ENCODE measurements at places on chromosomes 2 and 18.

- no peak for DNase-seq
These were observed 38.7 kb upstream of the HAAO start for GRCh38 chr2:42830922-42831574.

- no peak for DNase-seq
These were observed 99.6 kb downstream of the PTGR3 start for GRCh38 chr18:75109319-75109691.

GRCh38 chr2:48112911-48113680, 206.8 kb upstream of the FBXO11 start:
- no peak for DNase-seq

GRCh38 chr2:157191186-157191585, 66.3 kb upstream of the GALNT5 start:
- no peak for DNase-seq

DNA sequence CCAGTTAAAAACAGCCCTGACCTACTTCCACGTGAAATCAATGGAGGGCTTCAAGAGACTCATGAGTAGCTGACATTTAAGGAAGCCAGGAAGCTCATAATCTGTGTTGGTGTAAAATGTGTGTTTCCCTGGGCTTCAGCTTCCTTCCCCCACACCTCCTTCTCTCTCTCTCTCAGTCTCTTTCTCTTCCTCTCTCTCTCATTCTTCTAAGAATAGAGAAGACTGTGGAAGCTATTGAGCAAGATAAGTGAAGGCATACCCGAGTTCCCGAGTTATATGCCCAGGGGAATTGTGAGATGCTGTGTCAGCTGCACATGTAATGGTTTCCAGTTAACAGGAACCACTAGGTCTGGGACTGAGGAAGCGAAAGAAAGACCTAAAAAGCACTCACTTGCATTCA, 199.4 kb downstream of the NYAP2 start:
- no peak for DNase-seq

GRCh38 chr2:233079473-233079877, 19.3 kb downstream of the INPP5D start:
- DNase-seq: no peak

- DNase-seq: no peak
These were observed 211.9 kb downstream of the ALPK2 start for GRCh38 chr18:58416704-58417683.

DNA sequence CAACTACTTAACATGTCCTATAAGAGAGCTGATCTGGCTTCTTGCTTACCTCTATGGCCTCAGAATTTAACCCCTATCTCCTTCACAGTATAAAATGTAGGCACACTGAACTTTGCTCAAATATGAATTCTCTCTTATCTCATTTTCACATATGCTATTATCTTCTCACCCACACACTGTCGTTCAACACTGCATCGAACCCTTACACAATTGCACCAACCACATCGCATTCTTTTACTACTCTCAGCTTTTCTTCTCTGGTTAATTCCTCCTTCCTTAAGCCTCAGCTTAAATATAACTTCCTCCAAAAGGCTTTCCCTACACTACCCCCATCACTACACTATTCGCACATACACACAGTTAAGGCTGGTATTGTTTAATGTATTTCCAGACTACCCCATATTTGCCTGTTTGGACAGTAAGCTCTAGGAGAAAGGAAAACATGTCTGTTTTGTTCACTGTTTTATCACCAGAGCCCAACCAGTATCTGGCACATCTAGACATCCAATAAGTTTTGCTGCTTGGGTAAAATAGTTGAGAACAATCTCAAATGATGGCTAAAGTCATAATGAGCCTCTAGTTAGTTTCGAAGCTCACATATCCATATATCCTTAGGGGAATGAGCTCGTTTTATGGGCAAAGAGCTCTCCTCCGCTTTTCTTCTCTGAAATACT, 47.7 kb downstream of the HIBCH start:
- no peak for DNase-seq

DNA sequence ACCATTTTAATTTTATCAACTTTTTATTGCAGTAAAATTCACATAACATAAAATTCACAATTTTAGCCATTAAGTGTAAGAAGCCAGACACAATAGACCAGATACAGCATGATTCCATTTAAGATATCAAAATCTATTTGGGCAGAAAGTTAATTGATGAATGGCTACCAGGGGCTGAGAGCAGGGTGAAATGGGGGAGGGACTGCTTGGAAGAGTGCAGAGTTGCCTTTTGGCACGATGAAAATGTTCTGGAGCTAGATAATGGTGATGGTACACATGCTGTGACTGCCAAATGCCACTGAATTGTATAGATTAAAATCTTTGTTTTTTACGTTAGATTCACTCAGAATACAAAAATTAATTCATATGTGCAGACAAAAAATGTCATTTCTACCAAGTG, 289.3 kb upstream of the HNMT start:
- no peak for DNase-seq

DNA sequence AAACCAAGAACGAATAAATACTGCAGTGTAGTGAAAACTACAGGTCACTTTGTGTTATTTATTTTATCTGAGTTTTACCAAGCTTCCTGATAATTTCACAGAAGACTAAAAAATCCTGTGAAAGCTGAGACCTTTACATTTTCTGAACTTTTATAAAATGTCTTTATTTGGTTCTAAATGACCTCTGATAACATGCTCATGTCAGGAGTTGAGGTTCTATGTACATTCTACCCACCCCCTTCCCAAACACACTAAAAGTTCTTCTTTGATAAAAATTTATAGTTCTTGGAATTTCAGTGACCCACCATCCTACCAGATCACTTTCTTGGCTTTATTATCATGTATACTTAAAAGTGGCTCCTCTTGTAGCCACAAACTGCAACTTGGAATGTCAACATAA, 463.1 kb downstream of the PIK3C3 start:
- no peak for DNase-seq

GRCh38 chr2:47321411-47322031, 81.4 kb upstream of the MSH2 start:
- DNase-seq: no peak

DNA sequence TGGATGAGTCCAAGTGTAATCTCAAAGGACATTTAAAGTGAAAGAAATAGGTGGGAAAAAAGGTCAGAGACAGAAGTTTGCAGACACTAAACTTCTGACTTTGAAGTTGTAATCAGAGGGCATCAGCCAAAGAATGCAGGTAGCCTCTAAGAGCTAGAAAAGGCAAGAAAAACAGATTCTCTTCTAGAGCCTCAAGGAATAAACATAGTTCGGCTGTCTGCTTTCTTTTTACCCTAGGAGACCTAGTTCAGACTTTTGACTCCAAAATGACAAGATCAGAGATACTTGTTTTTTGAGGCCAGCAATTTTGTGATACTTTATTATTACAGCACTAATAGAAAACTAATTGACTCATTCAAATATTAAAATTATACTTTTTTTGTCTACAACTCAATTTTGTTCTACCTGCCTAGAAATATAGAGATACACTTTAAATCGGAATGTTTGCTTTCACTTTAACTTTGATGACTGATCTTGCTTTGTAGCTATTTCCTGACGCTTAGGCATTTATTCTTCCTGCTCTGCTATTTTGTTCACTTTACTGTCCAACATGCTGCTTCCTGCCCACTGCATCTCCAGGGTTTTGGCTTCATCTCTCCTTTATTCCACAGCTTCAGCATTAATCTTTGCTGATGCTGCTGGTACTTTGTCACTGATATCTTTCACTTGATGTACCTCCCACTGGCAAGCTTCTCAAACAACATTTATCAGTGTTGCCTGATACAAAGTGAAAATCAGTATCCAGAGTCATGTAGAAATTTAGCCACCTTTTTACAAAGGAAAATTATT, 272.5 kb downstream of the DSEL start:
- no peak for DNase-seq

DNA sequence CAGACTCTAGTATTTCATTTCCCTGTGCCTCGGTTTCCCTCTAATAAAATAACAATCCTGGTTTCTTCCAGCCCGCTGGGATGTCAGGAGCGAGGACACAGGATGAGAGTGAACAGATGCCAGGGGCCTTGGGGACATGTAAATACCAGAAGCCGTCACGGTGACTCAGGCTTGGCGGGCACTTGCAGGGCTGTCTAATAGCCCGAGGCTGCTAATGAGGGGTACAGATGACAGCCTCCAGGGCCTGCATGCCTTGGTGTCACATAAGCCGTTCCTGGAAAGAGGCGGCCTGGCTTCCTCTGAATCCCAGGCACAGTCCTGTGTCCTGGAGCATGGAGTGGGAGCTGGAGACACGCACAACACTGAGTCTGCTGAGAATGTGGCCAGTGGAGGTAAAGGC, 28.2 kb downstream of the HS1BP3 start:
- DNase-seq: no peak

- DNase-seq: no peak
These were observed 25.8 kb downstream of the CREG2 start for GRCh38 chr2:101361522-101361921.

GRCh38 chr2:128472789-128473174, 154.1 kb upstream of the HS6ST1 start:
- DNase-seq: no peak

DNA sequence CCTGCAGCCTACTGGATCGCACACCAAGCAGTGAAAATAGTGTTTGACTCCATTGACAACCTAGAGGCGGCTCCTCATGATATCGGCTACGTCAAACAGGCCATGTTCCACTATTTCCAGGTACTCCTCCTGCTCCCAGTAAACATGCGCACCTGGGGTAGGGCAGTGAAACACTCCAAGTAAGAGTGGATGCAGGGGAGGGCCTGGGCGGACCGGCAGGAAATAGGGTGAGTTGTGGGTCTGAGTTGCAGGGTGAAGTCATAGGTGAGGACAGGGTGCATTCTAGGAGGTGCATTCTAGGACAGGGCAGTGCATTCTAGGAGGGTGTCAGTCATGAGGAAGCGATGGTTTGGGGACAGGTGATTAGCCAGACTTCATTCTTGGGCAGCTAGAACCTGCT, 5.0 kb downstream of the NAGK start:
- DNase-seq: no peak

GRCh38 chr18:79071037-79071436, 1.8 kb downstream of the ATP9B start:
- no peak for DNase-seq

GRCh38 chr2:209095432-209095831, 328.4 kb upstream of the MAP2 start:
- no peak for DNase-seq

- DNase-seq: no peak
These were observed 59.6 kb upstream of the TMEM163 start for GRCh38 chr2:134778372-134778771.

DNA sequence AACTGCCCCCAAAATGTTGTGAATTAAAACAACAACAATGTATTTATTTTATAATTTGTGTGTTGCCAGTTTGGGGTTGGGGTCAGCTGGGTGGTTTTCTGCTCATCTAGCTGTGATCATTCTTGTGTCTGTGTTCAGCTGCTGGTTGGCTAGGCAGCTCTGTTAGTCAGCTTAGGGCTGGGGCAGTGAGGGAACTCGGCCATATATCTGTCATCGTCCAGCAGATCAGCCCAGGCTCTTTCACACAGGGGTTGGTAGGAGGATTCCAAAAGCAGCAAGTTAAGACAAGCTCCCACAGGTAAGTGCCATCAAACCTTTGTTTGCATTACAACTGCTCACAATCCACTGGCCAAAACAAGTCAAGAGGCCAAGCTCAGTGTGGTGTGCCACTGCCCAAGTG, 121.5 kb downstream of the LPIN1 start:
- no peak for DNase-seq

- no peak for DNase-seq
These were observed 36.5 kb upstream of the CYTIP start for GRCh38 chr2:157480182-157480961.

DNA sequence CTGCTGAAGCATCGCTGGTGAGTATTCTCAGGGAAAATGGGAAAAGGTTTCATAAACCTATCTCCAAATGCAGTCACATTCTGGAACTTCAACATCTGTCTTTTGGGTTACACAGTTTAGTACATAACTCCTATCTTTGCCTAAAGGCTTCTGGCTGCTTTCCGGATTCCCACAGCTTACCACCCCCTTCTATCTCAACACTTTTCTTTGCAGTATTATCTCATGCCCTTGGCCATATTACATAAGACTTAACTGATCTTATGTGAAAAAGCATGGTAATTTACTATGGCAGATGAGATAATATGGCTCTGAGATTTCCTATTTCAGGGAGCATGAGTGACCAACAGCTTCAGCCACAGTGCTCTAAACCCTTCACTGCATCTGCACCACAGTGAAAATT, 369.3 kb upstream of the LINC00305 start:
- no peak for DNase-seq

DNA sequence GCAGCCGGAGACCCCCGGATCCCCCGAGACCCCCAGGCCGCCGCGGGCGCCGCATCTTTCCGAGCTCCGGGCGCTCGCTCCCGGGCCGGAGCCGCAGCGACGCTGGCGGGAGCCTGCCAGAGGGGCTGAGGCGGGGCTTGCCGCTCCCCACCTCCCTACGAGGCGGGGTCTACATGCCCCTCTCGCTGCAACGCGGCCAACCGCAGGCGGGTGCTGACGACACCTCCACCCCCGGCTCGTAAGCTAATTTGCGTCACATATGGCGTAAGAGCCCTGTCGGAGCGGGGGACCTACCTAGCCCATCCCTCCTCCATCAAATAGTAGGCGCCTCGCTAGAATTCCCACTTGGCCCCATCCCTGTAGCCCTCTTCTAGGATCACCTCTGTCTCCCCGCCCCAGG, at the start of gene PTPRN:
PTPRN (minus strand) TSS at position 124 of the 400 bp plus-strand sequence; CDS start at position 55, 69 bp downstream.
- DNase-seq: no peak

- DNase-seq: peak; percentile 31
These were observed 137.1 kb upstream of the CCDC68 start for GRCh38 chr18:55096263-55096951.

- no peak for DNase-seq
These were observed 894.0 kb downstream of the DCDC2C start for GRCh38 chr2:4597400-4597799.

DNA sequence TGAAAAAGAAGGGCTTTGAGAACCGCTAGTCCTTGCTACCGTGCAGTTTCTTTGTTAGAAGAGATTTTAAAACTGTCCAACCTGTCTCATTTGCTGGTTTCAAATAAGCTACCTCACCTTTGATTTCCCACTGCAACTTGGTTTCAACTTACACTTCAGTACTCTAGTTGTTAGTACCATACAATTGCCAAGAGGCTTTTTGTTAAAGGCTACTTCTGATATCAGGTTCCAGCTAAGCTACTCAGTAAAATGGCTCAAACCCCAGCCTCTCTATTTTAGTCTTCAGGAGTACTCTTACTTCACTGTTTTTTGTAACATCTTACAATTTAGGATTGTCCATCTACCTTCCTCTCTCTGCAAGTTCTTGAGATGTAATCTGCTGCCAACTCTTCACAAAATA, 91.6 kb downstream of the INO80D start:
- no peak for DNase-seq

Data from endothelial cell (in vitro differentiated cells).